ENCODE measurements at places on chromosomes 3 and 15.

DNA sequence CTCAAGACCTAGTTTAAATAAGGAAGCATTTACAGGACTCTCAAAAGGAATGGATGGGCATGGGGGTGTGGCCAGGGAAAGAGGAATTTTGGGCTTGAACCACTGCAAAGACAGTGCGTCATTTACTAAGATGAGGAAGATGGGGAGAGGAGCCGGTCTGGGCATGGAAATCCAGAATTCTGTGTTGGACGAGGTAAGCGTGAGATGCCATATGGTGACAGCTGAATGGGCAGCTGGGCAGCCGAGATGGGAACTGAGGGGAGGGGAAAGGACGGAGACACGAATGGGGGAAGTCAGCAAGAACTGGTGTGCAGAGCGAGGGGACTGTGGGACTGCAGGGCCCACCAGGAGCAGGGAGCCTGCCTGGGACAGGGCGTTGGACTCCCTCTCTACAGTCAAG is 24.2 kb downstream of the TMEM44 start:
- no peak for DNase-seq

DNA sequence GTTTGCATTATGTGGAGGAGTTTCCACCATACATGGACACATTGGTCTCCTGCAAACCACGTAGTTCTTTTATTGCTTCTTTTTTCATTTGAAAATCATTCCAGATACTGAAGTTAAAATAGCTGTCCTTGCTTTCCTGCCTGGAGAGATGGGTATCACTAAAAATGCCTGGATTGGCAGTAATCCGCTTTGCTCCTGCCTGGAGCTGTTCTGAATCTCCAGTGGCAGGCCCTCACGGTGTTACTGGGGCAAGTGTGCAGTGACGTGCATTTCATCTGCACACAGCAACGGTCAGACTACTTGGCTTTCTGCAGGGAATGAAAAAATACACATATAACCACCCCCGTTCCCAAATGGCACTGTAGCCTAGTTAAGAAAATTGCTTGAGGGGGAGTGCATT is 272.9 kb downstream of the IL5RA start:
- DNase-seq = no peak

DNA sequence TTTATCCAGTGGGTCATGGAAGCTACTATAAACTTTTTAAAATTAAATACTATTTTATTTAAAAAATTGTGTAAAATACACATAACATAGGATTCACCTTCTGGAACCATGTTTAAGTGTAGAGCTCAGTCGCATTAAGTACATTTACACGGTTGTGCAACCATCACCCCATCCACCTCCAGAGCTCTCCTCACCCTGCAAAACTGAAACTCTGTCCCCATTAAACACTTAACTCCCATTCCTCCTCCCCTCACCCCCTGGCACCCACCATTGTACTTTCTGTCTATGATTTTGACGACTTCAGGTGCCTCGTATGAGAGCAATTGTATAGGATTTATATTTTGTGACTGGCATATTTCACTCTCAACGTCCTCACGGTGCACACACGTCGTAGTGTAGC is 70.7 kb downstream of the APBA2 start:
- DNase-seq = no peak

- DNase-seq = no peak
Measured at GRCh38 chr15:90845201-90845949, 23.0 kb upstream of the FURIN start.

GRCh38 chr15:79180318-79180717 is 89.7 kb upstream of the RASGRF1 start:
- DNase-seq = no peak

DNA sequence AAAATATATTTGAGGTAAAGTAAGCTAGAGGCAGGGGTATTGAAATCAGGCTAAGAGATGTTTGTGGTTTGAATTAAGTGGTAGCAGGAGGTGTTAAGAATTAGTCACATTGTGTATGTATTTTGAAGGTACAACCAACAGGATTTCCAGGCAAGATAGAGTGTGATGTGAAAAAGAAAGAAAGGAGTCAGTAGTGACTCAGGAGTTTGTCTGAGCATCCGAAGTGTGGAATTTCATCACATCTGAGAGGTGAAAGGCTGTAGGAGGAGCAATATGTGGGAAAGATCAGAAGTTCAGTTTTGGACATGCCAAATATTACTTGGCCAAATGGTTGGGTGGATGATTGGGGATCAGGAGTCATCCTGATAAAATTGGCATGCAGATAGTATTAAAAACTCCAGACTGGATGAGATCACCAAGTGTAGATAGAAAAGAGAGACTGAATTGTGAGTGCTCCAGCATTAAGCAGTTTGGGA is 32.1 kb upstream of the EBLN2 start:
- DNase-seq = no peak

GRCh38 chr15:46856839-46857502 is 860.3 kb upstream of the SEMA6D start:
- no peak for DNase-seq

DNA sequence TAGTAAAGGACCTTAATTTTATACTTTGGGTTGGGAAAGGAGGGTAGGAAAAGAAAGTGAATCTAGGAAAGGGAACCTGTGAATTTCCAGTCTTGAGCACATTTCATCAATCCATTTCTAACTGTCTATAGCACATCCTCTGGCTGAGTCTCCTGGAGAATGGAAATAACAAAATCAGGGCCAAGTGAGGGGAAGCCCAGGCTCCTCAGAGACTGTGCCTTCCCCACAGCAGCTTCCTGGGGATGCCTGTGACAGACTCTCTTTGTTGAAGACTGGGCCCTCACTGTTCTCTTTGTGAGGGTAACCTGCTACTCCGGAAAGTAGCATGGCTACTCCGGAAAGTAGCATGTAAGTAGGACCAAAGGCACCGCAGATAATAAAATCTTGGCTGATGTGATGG is 22.6 kb upstream of the CSPG5 start:
- no peak for DNase-seq

DNA sequence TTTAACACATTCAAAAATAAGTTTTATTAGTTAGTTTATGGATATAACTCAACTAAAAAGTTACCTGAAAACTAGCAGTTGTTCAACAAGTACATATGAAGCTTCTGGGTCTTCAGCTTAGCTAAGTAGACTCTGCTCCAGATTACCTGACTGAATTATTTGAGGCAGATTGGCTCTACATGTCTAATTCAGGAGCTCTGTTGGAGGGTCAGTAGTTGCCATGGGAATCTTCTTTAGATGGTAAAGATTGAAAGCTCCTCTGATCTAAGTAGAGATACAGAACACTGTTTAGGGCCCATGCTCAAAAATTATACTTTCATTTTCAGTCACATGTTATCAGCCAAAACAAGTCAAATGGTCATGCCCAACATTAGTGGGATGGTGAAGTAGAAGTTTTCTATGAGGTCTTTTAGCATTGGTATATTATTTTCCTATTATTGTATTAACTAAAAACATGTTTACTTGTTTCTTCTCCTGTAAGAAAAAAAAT is 1476.9 kb downstream of the OTOL1 start:
- DNase-seq = no peak

GRCh38 chr3:190671658-190672057 is 157.8 kb downstream of the IL1RAP start:
- DNase-seq = no peak

GRCh38 chr3:14345496-14346150 is 56.8 kb upstream of the SLC6A6 start:
- DNase-seq = no peak

DNA sequence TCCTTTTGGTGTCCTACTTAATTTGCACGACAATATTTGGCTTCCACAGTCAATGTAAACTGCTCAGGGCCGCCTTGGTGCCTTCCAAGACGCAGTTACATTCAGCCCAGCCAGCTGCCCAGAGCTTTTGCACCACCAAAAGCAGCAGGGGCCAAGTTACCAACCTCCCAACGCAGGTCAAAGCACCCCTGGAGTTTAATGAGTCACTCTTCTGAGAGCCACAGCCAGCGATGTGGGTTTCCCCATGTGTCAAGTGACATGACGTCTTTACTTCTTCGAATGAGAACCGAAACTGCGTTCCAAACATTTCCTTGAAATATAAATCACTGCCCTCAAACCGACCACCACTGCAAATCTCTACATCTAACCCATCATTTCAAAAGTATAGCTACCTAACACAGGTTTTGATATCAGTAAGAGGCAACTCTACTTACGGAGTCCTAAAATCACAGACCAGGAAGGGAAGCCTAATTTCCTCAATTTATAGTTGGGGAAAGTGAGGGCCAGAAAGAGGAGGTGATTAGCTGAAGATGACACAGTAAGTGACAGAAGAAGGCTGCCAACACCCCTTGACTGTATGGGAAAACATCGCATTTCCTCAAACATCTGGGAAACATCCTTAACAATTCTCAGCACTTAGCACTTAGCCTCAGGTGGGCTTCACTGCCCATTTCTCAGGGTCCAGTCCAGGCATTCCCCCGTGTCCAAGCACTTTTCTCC is 24.5 kb downstream of the MB21D2 start:
- no peak for DNase-seq

GRCh38 chr3:112498914-112499711 is at the start of gene BTLA:
Gene BTLA, minus strand, starts transcription at chr3:112499472. Its CDS starts 114 bp downstream, at chr3:112499358.
- no peak for DNase-seq

GRCh38 chr3:106508331-106508893 is 639.6 kb upstream of the CBLB start:
- DNase-seq = no peak

DNA sequence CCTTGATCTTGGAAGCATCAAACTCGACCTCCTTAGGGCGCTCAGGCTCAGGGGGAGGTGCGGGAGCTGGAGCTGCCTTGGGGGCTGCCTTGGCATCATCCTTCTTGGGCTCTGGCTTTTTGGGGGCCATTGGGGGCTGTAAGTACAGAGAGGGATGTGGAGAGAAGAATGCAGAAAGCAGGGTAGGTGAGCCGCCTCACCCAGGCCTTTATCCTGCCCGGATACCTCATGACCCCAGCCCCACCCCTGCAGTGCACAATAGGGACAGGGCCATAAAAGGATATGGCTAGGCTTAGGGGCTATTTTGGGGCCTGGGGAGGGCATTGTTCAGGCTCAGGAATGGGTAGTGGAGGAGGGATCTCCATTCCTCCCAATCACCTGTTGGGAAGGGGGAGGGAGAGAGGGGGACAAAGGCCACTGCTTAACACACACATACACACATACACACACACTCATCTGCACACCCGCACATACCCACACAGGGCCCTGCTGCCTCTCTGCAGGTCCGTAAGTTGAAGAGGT is at the start of gene MYL3:
TSS of gene MYL3 (minus strand) at position 184 of the 522 bp plus-strand sequence. CDS start at position 130, 54 bp downstream.
- no peak for DNase-seq

- DNase-seq = no peak
Measured at GRCh38 chr15:64232400-64232799, 69.6 kb upstream of the PPIB start.

DNA sequence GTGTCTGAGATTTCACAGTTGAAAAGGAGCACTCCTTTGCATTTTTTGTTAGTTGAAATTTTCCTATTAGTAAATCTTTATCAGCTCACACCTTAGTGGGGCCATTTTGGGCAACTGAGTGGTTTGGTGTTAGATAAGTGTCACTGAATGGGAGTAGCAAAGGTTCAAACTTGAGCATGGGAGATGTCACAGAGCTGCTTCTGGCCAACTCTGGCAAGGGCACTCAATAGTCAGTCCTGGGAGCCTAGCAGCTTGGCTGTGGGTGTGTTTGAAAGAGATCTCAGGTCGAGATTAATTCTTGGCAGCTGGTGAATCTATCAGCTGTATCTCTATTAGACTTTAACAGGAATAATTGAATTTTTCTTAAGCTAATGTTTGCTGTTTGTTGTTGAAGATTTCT is 579.3 kb downstream of the EDEM1 start:
- no peak for DNase-seq

DNA sequence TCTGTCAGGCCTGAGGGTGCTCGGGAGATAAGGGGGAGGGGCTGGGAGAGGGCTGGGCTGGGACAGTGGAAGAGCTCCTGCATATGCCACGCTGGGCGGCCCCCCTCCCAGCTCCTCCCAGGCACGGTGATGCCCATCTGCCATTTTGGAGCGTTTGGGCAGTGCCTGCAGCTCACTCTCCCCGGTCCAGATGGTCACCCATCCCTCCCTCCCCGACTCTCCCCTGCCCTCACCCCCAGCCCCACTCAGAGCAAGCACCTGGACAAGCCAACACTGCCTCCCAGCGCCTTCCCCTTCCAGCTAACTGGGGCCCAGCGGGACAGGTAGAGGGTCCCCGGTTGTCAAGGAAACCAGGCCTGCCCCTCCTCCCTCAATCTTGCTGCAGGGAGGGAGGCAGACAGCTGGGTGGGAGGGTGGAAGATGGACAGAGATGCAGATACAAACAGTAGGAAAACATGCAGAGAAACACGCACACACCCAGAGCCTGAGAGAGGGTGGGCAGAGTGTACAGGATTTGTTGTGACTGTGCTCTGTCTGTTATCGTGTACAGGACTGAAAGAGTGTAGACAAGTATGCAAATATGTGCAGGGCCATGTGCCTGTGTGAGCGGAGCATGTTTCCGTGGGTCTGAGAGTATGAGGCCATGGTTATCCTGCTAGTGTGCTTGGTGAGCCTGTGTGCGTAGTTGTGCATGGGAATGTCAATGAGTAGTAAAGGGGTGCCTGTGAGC is 17.5 kb upstream of the CORO2B start:
- no peak for DNase-seq

Data from effector CD8-positive, alpha-beta T cell (primary cell).